Activated T-helper 1 cell treated with anti-CD3 and anti-CD28 coated beads, Interleukin-12 subunit alpha, Interleukin-12 subunit beta, Interleukin-2, Interleukin-4 antibody, amounts not matched to agents 30 ng/mL and 10 ng/mL and 1 ng/mL, durations not matched to agents 14 hours and 24 hours and 36 hours (primary cell): ENCODE measurements at places on chromosomes 16 and 17. TPM values are rescaled to one million over a fixed set of nuclear protein-coding genes. Genes with fewer than 3 reads are reported as not detected.

- H3K4me3 ChIP-seq, result no peak overlapping the region
- H3K4me1 ChIP-seq, result peaks cover 6% of the 10 kb centered on the region
- H3K27me3 ChIP-seq, result peaks cover 5% of the 10 kb centered on the region
These were observed 39.8 kb downstream of the RMI2 start for GRCh38 chr16:11384956-11385586.

- no peak overlapping the region for H3K4me3 ChIP-seq
- no peaks in the 10 kb centered on the region for H3K36me3 ChIP-seq
- H3K4me1 ChIP-seq, result no peaks in the 10 kb centered on the region
- H3K27ac ChIP-seq, result no peak overlapping the region
These were observed 53.6 kb downstream of the GPRC5B start for GRCh38 chr16:19830902-19831560.

DNA sequence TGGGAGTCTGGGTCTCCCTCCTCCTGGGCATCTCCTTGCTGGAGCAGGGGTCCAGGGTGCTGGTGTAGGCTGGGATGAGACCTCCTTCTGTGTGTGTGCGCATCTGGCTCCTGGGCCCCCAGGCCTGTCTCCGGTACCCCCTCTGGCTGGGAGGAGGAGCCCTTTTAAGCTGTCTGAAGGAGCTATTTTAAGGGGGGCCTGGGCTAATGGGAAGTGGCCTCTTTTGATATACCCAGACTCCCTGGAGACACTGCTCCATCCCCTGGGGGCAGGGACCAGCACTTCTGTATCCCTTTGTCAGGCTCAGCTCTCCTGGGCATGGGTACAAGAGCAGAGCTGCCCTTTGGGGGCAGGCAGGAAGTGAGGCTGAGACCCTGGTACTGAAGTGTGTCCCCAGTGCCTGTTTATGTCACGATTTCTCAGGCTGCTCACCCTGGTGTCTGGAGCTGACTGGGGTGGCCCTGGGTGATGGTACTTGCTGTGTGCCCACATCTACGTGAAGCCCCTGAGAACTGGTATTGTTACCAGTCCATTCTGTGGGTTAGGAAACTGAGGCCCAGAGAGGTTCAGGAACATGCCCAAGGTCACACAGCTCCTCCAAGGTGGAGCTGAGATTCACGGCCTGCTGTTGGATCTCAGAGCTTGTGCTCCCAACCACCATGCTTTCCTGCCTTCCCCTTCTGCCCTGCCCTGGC is 6.5 kb downstream of the ADCY7 start:
- no peak for DNase-seq
- H3K4me3 ChIP-seq, result peak overlapping the region; percentile 95
- no peak overlapping the region for H3K27ac ChIP-seq
- H3K36me3 ChIP-seq, result peaks cover 26% of the 10 kb centered on the region

- no peak for DNase-seq
- H3K36me3 ChIP-seq, result no peaks in the 10 kb centered on the region
- H3K4me1 ChIP-seq, result no peaks in the 10 kb centered on the region
- H3K4me3 ChIP-seq, result no peak overlapping the region
These were observed 56.4 kb downstream of the JPH3 start for GRCh38 chr16:87658564-87659225.

DNA sequence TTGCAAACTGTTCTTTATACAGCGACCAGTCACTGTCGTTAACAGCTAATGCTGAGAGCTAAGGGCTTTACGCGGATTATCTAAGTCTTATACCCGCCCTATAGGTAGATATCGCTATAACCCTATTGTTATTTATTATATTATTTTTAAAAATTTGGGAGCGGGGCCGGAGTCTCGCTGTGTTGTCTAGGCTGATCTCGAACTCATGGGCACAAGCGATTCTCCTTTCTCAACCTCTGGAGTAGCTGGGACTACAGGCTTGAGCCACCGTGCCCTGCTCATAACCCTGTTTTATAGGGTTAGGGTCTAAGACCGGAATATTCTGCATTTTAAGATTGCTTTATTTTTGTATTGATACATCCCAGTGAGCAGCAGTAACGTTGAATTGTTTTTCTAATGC is 24.7 kb downstream of the DEF8 start:
- peaks cover 29% of the 10 kb centered on the region for H3K4me1 ChIP-seq
- H3K27ac ChIP-seq, result peak overlapping the region; percentile 94
- peak overlapping the region; percentile 99 for H3K4me3 ChIP-seq
- H3K36me3 ChIP-seq, result peaks cover 14% of the 10 kb centered on the region

DNA sequence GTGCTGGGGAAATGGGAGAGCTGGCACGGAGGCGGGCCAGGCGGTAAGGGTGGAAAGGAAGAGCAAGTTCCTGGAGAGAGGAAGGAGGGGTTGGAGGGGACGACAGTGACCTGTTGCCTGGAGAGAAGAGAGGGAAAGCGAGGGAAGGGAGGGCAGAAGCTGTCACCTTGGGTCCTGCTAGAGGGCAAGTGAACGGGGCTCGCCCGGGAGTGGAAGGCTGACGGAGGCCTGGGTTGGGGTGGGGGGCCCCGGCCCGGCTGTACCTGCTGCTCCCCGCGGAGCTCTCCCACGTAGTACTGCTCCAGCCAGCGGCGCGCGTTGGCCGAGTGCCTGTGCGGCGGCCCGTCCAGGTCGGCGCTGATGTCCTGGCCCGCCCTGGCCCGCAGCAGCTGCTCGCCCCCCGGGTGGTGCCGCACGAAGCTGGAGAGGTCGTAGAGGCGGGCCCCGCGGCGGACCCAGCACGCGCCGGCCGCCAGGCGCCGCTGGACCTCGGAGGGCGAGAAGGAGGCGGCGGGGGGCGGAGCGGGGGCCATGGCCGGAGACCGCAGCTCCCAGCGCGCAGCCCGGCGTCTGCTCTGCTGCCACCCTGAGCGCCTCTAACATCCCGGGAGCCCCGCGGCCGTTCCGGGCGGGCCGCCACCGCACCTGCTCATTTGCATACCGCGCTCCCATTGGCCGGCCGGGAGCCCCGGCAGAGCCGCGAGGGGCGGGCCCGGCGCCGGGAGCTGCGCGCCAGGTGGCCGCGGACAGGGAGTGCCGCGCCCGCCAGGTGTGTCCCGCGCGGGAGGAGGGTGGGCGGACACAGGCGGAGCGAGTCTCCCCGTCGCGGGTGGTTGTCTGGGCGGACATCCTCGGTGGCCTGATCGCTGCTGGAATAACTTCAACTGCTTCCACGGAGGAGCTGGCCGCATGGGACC is at the start of gene FA2H:
Gene FA2H, minus strand, starts transcription at position 598 of the 917 bp plus-strand sequence. Its CDS starts 65 bp downstream, at position 533.
- H3K27ac ChIP-seq, result no peak within 1 kb of the TSS
- peaks cover 17% of the 10 kb centered on the region for H3K4me1 ChIP-seq
- DNase-seq, result peak; percentile 69

- no peaks in the 10 kb centered on the region for H3K36me3 ChIP-seq
- no peak for DNase-seq
- no peak overlapping the region for H3K4me3 ChIP-seq
- no peaks in the 10 kb centered on the region for H3K4me1 ChIP-seq
These were observed 718.1 kb upstream of the SOX9 start for GRCh38 chr17:71402661-71403141.

DNA sequence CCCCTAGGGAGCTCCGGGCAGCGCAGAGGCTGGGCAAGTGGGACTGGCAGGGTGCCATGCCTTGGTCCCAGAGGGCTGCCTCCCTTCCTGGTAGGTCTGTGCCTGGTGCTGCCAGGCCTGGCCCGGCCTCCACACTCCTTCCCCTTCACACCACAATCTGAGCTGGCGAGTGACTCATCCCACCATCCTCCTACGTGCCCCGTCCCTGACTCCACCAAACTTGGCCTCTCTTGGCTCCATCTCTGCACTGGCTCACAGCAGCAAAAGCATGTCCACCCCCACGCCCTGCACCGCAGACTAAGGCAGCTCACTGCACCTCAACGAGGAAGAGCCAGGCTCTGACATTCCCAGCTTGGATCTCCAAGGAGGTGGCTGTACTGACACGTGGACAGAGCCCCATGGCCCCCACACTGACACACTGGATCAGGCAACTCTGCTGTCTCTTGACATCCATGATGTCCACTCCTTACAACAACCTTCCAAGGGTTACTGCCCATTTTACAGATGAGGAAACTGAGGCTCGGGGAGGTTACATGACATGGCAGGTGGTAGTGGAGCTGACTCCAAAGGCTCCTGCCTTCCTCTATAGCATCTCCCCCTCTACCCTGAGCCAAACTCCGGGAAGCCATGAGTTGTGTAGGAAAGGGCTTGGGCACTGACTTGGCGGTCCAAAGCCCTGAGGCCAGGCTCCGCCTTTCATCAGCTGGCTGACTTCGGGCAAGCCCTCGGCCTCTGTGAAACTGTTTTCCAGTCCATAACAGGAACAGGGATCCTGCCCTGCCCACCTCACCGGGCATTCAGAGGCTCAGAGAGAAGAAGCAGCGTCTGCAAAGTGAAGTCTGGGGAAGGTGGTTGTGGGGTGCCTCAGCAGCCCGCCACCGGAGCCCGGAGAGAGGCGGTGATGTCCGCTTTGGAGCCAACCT is 20.1 kb upstream of the KRT19 start:
- H3K4me3 ChIP-seq, result no peak overlapping the region
- H3K36me3 ChIP-seq, result peaks cover 1% of the 10 kb centered on the region
- peaks cover 21% of the 10 kb centered on the region for H3K4me1 ChIP-seq

GRCh38 chr17:28972437-28972836 is 21.1 kb upstream of the PHF12 start:
- no peak for DNase-seq
- H3K27ac ChIP-seq, result no peak overlapping the region
- H3K4me1 ChIP-seq, result no peaks in the 10 kb centered on the region
- H3K27me3 ChIP-seq, result peaks cover 10% of the 10 kb centered on the region
- no peaks in the 10 kb centered on the region for H3K36me3 ChIP-seq
- H3K4me3 ChIP-seq, result no peak overlapping the region

DNA sequence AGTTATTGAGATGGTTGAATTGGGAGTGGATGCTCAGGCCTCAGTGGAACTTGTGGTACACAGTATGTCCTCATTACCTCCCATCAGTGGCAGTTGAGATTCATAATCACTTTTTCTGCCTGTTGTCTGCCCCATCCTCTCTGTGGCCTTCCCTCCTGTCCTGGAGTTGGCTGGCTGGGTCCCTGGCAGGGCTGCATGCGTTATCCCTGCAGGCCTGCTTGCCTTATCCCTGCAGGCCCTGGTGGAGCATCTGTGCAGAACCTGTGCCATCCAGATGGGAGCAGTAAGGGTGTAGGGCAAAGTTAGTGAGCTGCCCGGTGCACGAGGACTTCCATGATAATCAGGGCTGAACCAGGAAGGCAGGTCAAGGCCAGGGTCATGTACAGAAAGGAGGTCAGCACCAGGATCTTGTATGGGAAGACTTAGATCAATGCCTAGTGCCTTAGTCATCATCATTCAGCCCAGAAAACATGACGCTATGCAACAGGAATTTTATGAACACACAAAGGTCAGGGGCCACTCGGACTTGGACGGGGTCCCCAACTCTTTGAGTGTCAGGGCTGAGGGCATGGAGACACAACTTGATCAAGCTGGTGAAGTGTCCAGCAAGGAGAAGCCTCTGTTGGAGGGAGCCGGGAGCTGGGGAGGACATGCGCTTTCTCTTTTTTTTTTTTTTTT is 47.2 kb downstream of the ABCC1 start:
- no peak for DNase-seq
- H3K4me1 ChIP-seq, result peaks cover 47% of the 10 kb centered on the region
- no peak overlapping the region for H3K4me3 ChIP-seq
- H3K27me3 ChIP-seq, result no peaks in the 10 kb centered on the region

DNA sequence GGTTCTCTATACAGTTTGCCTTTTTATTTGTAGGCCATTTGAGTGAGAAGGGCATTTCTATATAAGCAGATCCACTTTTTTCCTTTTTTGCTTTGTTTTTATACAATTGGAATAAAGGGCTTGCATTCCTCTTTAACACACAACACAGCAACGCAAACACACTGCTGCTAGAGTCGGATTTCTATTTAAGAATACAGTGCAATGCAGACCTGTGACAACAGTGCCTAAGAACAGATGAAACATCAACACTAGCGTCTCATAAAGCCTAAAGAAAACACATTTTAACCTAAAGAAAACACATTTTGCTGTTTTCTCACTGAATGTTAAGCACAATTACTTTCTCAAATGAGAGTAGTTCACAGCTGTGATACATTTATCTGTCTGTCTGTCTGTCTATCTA is 1141.1 kb downstream of the CDH11 start:
- H3K4me1 ChIP-seq, result no peaks in the 10 kb centered on the region
- H3K4me3 ChIP-seq, result no peak overlapping the region
- no peaks in the 10 kb centered on the region for H3K36me3 ChIP-seq
- DNase-seq, result no peak
- no peak overlapping the region for H3K27ac ChIP-seq

GRCh38 chr16:52533296-52533695 is 13.6 kb downstream of the TOX3 start:
- DNase-seq, result no peak
- no peak overlapping the region for H3K27ac ChIP-seq
- no peaks in the 10 kb centered on the region for H3K4me1 ChIP-seq

GRCh38 chr17:19868079-19868395 is 301 bp upstream of the ULK2 start:
- peaks cover 7% of the 10 kb centered on the region for H3K36me3 ChIP-seq
- DNase-seq, result no peak
- H3K4me3 ChIP-seq, result peak overlapping the region; percentile 71
- no peaks in the 10 kb centered on the region for H3K27me3 ChIP-seq
- H3K4me1 ChIP-seq, result peaks cover 10% of the 10 kb centered on the region
- H3K27ac ChIP-seq, result no peak overlapping the region

DNA sequence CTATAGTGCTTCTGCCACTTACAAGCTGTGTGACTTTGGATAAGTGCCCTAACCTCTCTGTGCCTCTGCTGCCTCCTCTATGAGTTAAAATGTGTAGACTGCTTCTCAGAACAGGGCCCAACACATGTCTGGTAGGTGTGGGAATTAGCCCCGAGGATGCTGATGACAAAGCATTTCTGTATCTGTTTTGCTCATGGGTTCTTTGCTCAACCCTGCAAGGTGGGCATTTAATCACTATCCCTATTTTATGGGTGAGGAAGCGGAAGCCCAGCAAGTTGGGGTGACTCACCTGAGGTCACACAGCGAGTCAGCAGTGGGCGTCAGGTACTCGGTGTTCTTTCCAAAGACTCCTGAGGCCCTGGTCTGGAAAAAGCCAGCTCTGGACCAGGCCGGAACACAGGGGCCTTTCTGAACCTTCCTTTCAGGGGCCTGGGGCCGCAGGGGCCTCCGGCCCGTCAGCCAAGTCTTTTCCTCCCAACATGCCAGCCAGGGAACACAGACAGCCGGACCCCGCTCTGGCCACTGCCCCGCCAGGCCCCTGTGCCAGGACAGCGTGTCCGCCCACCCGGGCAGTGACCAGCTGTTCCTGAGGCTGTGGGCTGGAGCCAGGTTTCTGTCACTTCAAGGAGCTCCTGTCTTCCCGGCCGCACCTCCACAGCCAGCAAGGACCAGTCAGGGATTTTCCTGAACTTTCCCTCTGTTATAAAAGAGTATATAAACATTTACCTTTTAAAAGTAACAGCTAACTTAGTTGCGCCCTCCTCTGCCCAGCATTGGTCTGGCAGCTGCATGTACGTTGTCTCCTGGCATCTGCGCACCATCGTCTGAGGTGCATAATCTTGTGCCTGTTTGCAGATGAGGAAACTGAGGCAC is 62.5 kb downstream of the SREBF1 start:
- H3K4me1 ChIP-seq, result peaks cover 9% of the 10 kb centered on the region
- no peak overlapping the region for H3K4me3 ChIP-seq
- H3K27me3 ChIP-seq, result peaks cover 7% of the 10 kb centered on the region
- H3K36me3 ChIP-seq, result no peaks in the 10 kb centered on the region
- H3K27ac ChIP-seq, result no peak overlapping the region

PYDC1 gene
- not detected in 2 replicates for total RNA-seq

BRIP1 gene
- total RNA-seq, result 17.9 and 18.2 TPM in 2 replicates

RNF222 gene
- not detected in 2 replicates for total RNA-seq

RBL2 gene
- total RNA-seq, result 61.5 and 66.1 TPM in 2 replicates
